ENCODE measurements at places on chromosomes 12 and 14.

DNA sequence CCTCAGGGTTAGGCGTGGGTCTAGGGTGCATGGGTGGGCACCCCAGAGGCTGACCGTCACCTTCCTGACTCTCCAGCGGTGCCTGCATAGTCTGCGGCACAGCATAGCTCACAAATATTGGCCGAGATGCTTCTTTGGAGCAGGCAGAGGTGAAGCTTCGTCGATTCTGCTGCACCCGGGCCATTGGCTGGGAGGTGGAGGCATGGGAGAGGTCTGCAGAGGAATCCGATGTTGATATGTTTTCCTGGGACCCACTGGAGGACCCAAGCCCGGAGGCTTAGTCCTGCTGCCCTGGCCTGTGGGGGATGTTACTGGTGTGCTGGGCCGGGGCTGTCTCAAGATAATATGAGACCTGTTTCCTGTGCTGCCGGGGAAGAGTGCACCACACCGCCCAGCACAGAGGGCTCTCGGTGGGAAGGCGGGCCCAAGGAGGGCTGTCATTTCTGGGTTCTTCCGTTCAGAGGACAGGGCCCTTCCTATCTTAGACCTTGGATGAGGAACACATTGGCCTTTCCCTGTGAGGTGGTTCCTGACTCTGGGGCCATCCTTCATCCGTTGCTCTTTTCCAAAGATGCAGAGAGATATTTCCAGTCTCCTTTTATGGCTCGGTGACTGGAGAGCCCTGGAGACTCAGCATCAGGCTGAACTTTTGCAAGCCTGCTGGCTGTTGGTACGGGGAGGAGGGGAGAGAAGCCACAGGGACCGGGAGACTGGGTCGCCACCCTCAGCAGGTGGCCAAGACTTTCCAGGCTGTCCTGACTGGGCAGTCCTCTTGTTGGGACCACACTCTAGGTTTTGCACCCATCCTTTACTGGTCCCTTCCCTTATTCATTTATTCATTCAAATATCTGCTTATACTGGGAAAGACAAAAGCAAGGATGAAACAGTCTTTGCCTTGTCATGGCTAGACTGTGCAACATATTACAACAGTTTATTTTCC, 143.5 kb downstream of the TSPAN9 start:
- DNase-seq, result no peak

GRCh38 chr12:69059465-69060457, 126.8 kb upstream of the CPM start:
- no peak for DNase-seq

GRCh38 chr12:21346542-21347205, 12.0 kb upstream of the SLCO1A2 start:
- no peak for DNase-seq

GRCh38 chr14:29016050-29016900, 249.7 kb downstream of the FOXG1 start:
- no peak for DNase-seq

GRCh38 chr14:52327374-52328226, 13.5 kb downstream of the PTGER2 start:
- DNase-seq, result no peak

DNA sequence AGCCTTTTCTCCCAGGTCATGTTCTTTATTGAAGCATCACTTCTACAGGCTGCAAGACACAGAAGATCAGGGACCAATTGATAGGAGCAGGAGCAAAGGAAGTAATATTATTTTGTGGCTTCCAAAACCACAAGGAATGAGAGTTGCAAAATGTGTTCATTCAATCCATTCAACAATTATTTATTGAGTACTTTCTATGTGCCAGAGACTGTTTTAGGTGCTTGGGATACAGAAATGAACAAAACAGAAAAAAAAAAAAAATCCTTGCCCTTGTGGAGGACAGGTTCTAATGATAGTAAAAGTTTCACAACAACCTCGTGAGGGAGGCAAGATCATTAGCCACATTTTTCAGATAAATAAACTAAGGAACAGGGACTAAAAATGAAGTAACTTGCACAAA, 20.1 kb upstream of the DACT1 start:
- DNase-seq, result no peak

GRCh38 chr14:54772451-54772881, 130.2 kb downstream of the GCH1 start:
- DNase-seq, result no peak

GRCh38 chr12:101539148-101539547, 55.6 kb upstream of the MYBPC1 start:
- DNase-seq, result no peak

GRCh38 chr14:104294628-104294982, 156.2 kb downstream of the KIF26A start:
- DNase-seq, result no peak

GRCh38 chr12:108609537-108610335, 11.9 kb upstream of the TMEM119 start:
- DNase-seq, result no peak

- no peak for DNase-seq
Measured at GRCh38 chr14:33568935-33569579, 381.8 kb downstream of the EGLN3 start.

DNA sequence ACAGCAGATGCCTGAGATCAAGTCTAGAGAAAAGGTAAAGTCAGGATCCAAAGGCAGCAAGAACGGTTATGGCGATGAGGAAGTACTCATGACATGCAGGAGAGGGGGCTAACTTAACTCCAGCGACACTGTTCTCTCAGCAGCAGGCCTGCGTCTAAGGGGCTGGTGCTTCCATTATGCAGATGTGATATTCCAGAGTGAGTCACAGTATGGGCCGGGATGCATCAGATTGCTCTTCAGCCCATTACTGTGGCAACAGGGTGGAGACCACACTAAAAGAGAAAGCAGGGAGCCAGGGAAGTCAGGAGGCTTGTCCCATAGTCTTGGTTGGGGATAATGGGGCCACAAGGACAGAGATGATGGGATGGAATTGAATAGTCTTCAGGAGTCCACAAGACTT, 151.8 kb upstream of the NTF3 start:
- DNase-seq, result no peak

DNA sequence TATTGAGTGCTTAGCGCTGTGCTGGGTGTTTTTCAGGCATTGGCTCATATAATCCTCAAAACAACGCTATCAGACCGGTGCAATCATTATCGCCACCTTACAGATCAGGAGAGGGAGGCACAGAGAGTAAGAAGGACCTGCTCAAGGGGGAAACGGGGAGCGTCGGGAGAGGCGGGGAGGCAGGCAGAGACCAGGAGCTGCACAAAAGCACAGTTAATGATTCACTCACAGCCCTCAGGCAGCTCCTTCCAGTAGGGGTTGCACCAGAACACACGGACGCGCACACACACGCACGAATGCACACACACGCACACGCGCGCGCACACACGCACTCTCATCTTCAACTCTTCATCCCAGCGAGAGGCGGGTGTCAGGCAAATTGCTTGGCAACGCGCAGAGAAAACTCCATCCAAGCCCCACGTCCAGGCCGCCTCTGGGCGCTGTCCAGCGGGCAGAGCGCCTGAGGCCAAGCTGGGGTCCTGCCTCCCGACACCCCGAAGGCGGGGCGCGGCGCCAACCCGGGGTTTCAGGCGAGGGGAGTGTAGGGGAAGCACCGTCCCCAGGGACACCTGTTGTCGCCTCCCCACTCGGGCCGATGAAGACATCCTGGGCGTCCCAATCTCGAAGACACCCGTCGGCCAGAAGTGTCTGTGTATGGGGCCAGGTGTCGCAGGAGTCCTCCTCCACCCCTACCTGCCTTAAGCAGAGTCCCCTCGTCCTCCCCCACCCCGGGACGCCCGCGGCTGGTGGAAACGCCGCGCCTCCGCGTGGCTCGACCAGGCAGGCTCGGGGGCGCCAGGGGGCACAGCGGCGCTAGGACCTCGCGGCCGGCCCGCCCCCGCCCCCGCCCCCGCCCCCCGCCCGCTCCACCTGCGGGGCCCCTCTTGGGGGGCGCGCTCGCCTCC, 35.5 kb upstream of the STON2 start:
- DNase-seq, result peak; percentile 60

GRCh38 chr14:70886421-70887206, 20.6 kb upstream of the PCNX1 start:
- DNase-seq, result no peak

DNA sequence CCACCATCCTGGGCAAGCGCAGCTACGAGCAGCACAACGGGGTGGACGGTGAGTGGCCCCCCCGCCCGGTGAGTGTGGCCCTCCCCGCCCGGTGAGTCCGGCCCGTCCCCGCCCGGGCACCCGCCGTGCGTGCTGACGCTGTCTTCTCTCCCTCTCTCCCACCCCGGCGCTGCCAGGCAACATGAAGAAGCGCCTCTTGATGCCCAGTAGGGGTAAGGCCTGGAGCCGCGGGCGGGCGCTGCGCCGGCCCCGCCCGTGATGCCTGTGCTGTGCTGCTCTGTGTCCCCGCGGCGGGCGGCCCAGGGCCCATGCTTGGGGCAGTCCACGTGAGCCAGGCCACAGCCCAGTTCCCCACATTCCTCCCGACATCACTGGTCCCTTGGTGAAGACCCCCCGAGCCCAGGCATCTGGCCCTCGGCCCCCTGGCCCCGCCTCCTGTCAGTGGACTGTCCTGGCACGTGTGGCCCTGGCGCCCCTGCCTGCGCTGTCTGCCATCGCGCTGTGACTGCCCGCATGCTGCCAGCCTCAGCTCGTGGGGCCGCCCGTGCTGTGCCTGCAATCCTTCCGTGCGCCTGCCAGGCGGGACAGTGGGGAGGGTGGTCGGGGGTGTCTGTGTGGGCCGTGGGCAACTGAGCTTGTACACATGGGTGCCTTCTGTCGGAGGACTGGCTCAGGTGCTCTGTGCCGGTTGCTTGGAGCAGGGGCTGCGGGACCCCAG, 7.9 kb upstream of the CRIP2 start:
- DNase-seq, result no peak

GRCh38 chr12:105982022-105982421, 156.7 kb downstream of the NUAK1 start:
- DNase-seq, result peak; percentile 78

- DNase-seq, result no peak
Measured at GRCh38 chr12:55652352-55652751, 15.7 kb downstream of the OR10P1 start.
